ENCODE measurements at places on chromosomes 5 and 9. TPM values are rescaled to one million over a fixed set of nuclear protein-coding genes. Genes with fewer than 3 reads are reported as not detected.

GRCh38 chr5:7754997-7755596 lies 95.8 kb downstream of the CFAP90 start:
- H3K27me3 ChIP-seq, result no peaks in the 10 kb centered on the region
- H3K36me3 ChIP-seq, result no peaks in the 10 kb centered on the region
- no peaks in the 10 kb centered on the region for H3K4me1 ChIP-seq
- no peak overlapping the region for H3K4me3 ChIP-seq
- no peak overlapping the region for H3K27ac ChIP-seq

DNA sequence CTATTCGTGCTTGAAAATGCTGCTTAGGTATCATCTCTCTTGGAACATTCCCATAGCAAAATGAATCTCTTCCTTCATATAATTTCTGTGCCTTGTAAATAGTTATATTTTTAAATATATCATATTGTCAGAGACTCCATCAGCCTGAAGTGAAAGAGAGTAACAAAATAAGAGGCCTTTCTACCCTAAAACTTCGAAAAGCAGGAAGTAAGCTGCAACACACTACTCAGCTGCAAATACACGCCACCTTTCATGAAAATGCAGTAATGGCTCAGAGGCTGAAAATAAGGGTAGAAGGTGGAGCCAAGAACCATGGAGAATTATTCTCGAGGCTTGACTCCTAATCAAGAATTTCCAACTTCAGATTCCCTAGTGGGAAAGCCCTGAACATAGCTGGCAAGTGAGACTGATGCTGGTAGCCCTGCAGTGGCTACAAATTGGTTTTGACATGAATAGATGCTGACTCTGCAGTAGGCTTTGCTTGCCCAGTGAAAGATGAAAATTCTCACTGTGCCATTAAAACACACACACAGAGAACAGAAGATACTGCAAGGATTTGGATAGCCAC lies 30.2 kb upstream of the PTGER4 start:
- H3K36me3 ChIP-seq, result no peaks in the 10 kb centered on the region
- no peak for DNase-seq
- no peaks in the 10 kb centered on the region for H3K4me1 ChIP-seq
- H3K27me3 ChIP-seq, result no peaks in the 10 kb centered on the region

Gene FRMPD1
- not detected for total RNA-seq

DNA sequence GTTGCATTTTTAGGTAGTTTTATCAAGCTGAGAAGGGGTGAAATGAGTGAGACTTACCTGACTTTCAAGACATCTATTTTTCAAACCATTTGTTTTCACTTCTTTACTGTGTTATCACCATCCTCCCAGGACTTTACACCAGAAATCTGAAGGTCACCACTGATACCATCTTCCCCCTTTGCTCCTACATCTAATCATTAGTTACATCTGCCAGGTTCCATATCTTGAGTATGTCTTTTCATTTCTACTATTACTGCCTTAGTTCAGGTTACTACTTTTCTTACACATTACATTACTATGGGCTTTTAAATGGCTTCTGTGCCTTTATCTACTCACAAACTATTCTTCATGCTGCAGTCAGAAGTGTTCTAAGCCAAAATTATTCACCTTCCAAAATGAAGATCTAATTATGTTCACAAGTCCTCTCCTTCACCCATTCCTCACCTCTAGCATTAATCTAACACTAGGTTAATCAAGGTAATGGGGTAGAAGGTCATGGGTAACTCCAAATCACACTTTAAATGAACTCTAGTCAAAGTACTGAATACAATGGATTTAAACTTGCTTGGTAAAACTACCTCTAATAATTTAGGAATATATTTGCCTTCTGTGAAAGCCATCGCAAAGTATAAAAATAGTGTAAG lies 2.1 kb upstream of the HSDL2 start:
- H3K36me3 ChIP-seq, result no peaks in the 10 kb centered on the region
- no peak for DNase-seq
- H3K4me1 ChIP-seq, result 0 out of 2 replicates have a peak, but pooled peaks cover 1% of the 10 kb centered on the region
- H3K27ac ChIP-seq, result no peak overlapping the region

Gene IFNK
- not detected for total RNA-seq

Gene FOXD4L6
- not detected for total RNA-seq

Gene ATP6V0E1
- 299 TPM for total RNA-seq

GRCh38 chr5:10590226-10590999 lies 26.5 kb downstream of the ANKRD33B start:
- peaks cover 11% of the 10 kb centered on the region for H3K4me1 ChIP-seq
- DNase-seq, result peak; percentile 69
- H3K27ac ChIP-seq, result no peak overlapping the region
- no peaks in the 10 kb centered on the region for H3K27me3 ChIP-seq

DNA sequence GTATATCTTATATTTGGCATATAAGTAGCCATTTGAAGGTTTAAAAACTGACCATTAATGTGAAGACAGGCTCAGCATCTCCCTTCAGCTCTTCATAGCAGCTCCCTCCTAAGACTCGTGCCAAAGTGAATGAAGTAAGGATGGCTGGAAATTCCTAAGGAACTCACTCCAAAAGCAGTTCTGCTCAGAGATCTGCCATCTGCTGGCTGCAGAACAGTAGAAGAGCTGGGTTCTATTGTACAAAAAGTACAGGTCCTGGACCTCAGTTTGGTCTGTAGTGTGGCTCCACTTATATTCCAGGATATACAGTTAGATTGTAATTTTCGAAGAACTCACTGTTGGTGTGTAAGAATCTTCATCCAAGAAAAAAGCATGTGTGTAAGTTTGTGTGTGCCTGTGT lies 104.9 kb upstream of the RUSC2 start:
- no peaks in the 10 kb centered on the region for H3K27me3 ChIP-seq
- no peak overlapping the region for H3K4me3 ChIP-seq
- peaks cover 9% of the 10 kb centered on the region for H3K36me3 ChIP-seq
- peak; percentile 78 for DNase-seq
- no peak overlapping the region for H3K27ac ChIP-seq

- DNase-seq, result no peak
- no peak overlapping the region for H3K27ac ChIP-seq
- peaks cover 22% of the 10 kb centered on the region for H3K4me1 ChIP-seq
Measured at GRCh38 chr9:94908583-94909249, 182.2 kb downstream of the AOPEP start.

Gene NACC2
- 11.1 TPM for total RNA-seq

Gene PCAT7
- not detected for total RNA-seq

Gene PCDHGA6
- total RNA-seq, result 4.2 TPM

DNA sequence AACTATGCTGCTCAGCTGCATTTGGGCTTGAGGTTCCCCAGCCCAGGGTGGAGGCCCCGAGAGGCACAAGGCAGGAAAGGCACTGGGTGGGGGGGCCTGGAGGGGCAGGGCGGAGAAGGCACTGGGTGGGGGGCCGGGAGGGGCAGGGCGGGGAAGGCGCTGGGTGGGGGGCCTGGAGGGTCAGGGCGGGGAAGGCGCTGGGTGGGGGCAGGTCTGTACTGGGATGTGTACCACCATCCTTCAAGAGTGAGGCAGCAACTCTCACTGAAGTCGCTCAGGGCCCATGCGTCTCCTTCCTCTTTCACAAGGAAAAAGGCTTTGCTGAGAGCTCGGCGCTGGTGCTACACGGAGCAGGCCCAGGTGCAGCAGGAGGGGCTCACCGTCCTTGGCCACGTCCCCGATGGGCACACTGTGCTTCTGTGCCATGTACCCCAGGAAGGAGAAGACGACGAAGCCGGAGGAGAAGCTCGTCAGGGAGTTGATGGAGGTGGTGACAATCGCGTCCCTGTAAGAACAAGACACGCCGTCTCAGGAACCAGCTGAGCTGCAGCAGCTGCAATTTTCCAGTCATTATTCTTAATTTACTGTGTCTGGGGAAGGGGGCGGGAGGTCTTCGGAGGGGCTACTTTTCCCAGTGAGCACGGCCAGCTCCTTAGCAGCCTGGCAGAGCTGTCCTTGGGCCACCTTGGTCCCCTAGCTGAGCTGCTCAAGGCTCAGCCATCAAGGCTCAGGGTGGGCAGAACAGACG lies 30.8 kb downstream of the SLC6A3 start:
- H3K4me3 ChIP-seq, result no peak overlapping the region
- H3K27ac ChIP-seq, result no peak overlapping the region
- no peaks in the 10 kb centered on the region for H3K36me3 ChIP-seq
- no peaks in the 10 kb centered on the region for H3K4me1 ChIP-seq

GRCh38 chr9:136309101-136309801 lies 5.4 kb upstream of the CCDC187 start:
- no peak for DNase-seq
- no peak overlapping the region for H3K27ac ChIP-seq
- no peaks in the 10 kb centered on the region for H3K36me3 ChIP-seq

DNA sequence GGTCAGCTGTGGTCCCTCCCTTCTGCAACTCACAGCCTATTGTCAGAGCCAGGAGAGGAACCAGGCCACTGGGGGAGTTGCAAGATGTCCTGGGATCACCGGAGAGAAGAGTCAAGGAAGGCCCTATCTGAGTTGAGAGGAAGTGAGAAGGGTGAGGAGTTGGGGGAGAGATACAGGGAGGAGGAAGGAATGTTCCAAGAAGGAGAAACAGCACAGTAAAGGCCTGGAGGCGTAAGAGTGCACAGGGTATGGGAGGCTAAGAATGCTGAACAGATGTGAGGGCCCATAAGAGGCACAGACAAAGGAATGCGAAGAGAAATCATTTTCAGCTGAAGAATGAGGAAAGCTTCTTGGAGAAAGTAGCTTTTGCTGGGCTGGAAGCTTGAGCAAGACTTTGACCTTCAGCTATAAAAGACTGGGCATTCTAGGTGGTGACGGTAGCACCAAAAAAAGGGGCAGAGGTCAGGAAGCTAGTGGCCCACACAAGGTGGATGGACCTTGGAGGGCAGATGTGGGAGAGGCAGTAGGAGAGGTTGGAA lies 21.6 kb upstream of the CSF1R start:
- peak overlapping the region; percentile 43 for H3K27ac ChIP-seq
- DNase-seq, result peak; percentile 61
- no peak overlapping the region for H3K4me3 ChIP-seq
- peaks cover 22% of the 10 kb centered on the region for H3K4me1 ChIP-seq

Gene CBY3
- 0.18 TPM for total RNA-seq

GRCh38 chr5:158847772-158848171 lies 251.9 kb downstream of the EBF1 start:
- H3K27ac ChIP-seq, result no peak overlapping the region
- H3K4me1 ChIP-seq, result no peaks in the 10 kb centered on the region
- H3K4me3 ChIP-seq, result no peak overlapping the region
- H3K36me3 ChIP-seq, result no peaks in the 10 kb centered on the region
- no peaks in the 10 kb centered on the region for H3K27me3 ChIP-seq

- H3K27ac ChIP-seq, result no peak overlapping the region
- no peak overlapping the region for H3K4me3 ChIP-seq
- H3K36me3 ChIP-seq, result no peaks in the 10 kb centered on the region
- no peaks in the 10 kb centered on the region for H3K27me3 ChIP-seq
- peak; percentile 86 for DNase-seq
Measured at GRCh38 chr9:125683486-125683885, 23.5 kb downstream of the MAPKAP1 start.

- no peak overlapping the region for H3K27ac ChIP-seq
- H3K4me3 ChIP-seq, result no peak overlapping the region
- DNase-seq, result no peak
- H3K27me3 ChIP-seq, result peaks cover 5% of the 10 kb centered on the region
- no peaks in the 10 kb centered on the region for H3K36me3 ChIP-seq
Measured at GRCh38 chr5:80370390-80370789, 37.5 kb upstream of the ZFYVE16 start.

Gene KCNIP1
- total RNA-seq, result not detected

GRCh38 chr5:125049721-125050702 lies 303.6 kb upstream of the ZNF608 start:
- no peak overlapping the region for H3K27ac ChIP-seq
- no peaks in the 10 kb centered on the region for H3K27me3 ChIP-seq
- H3K4me3 ChIP-seq, result no peak overlapping the region
- no peak for DNase-seq
- H3K36me3 ChIP-seq, result no peaks in the 10 kb centered on the region

DNA sequence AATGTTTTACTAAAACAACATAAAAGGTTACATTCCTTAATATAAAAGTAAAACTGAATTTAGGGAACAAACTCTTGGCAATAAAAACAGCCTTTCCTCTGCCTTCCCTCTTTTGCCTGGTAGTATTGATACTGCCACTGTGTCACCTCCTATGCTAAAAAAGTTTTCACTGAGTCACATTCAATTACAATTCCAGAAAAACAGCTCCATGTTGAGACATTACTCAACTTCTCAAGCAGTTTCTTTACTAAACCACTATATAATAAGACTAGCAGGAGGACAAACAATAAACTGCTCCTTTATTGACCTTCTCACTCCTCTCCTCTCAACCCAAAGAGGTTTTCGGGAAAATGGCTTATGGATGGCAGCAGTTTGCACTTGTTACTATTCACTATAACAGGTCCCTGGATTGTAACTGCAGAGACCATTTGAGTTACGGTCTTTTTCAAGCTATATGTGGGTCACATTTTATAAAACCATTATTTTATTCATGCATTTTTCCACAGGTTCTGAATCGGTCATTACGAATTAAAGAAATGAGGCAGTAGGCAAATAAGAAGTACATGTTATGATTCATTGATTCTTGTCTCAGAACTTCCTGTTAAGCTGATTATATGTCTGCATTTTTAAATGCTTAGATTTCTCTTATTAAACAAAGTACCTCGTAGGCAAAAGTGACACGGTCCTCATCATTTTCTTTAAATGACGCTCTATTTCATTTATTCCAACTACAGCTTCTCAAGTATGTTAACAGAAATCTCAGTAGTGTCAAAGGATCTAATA lies 2.1 kb downstream of the ZDHHC21 start:
- peaks cover 3% of the 10 kb centered on the region for H3K27me3 ChIP-seq
- H3K36me3 ChIP-seq, result peaks cover 1% of the 10 kb centered on the region
- H3K4me1 ChIP-seq, result peaks cover 5% of the 10 kb centered on the region
- no peak overlapping the region for H3K27ac ChIP-seq
- no peak for DNase-seq

DNA sequence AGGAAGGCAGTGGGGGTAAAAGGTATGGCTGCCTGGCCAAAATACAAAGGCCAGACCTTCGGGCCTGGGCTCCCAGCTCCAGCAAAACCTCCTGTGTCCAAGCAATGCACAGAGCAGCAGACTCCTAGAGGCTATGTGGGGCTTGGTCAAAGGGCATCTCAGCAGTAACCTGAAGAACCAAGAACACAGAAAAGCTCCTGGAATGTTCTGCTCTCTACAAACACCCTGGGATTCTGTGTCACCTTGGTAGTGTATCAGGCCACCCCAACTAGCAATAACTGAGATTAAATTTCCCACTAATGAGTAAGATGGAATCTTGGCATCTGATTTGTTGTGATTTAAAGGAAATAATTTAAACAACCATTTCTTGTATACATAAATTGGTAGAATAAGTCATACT lies 158.6 kb downstream of the GLIS3 start:
- peaks cover 34% of the 10 kb centered on the region for H3K4me1 ChIP-seq
- H3K27me3 ChIP-seq, result no peaks in the 10 kb centered on the region
- peak; percentile 74 for DNase-seq
- peak overlapping the region; percentile 67 for H3K27ac ChIP-seq
- no peaks in the 10 kb centered on the region for H3K36me3 ChIP-seq
- H3K4me3 ChIP-seq, result no peak overlapping the region

Gene CCDC183
- not detected for total RNA-seq

DNA sequence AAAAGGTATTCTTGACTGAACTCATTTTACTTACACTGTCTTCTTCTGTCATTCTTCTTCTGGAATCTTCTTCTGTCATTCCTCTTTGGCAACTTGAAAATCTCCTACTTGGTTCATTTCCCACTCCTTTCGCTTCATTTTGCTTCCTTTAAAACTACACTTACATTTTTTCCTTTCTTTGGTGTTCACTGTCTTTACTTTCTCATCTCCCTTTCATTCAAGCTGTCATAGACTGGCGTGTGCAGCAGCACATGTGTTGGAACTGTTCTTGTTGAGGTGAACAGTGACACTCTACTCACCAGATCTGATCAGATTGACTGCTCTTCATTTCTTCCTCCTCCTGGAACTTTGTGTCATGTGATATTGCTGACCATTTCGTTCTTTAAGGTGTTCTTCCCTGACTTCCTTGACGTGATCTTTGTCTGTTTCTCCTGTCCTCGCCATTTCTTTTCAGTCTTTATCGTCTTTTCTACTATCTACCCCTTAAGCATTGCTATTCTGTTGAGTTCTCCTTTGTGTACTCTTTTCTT lies 6.4 kb downstream of the DNAJC25 start:
- H3K27me3 ChIP-seq, result no peaks in the 10 kb centered on the region
- H3K4me1 ChIP-seq, result peaks cover 1% of the 10 kb centered on the region
- H3K27ac ChIP-seq, result no peak overlapping the region
